CD4-positive, alpha-beta T cell (primary cell): ENCODE measurements at places on chromosomes 13 and 19.

GRCh38 chr13:93709506-93710244 lies 483.1 kb downstream of the GPC6 start:
- DNase-seq = no peak

- no peak for DNase-seq
Measured at GRCh38 chr13:21739771-21740170, 68.9 kb downstream of the FGF9 start.

DNA sequence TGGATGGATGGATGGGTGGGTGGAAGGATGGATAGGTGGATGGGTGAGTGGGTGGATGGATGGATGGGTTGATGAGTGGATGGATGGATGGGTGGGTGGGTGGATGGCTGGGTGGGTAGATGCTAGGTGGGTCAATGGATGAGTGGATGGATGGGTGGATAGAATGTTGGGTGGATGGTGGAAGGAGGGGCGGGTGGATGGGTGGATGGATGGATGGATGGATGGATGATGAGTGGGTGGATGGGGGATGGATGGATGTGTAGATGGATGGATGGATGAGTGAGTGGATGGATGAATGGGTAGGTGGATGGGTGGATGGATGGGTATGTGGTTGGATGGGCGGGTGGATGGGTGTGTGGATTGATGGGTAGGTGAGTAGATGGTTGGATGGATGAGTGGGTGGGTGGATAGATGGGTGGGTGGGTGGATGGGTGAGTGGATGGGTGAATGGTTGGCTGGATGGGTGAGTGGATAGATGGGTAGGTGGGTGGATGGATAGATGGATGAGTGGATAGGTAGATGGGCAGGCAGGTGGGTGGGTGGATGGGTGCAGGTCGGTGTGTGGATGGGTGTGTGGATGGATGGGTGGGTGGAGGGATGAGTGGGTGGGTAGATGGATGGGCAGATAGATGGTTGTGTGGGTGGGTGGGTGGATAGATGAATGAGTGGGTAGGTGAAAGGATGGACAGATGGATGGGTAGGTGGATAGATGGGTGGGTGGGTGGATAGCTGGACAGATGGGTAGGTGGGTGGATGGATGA lies 4.4 kb upstream of the SHC2 start:
- no peak for DNase-seq

DNA sequence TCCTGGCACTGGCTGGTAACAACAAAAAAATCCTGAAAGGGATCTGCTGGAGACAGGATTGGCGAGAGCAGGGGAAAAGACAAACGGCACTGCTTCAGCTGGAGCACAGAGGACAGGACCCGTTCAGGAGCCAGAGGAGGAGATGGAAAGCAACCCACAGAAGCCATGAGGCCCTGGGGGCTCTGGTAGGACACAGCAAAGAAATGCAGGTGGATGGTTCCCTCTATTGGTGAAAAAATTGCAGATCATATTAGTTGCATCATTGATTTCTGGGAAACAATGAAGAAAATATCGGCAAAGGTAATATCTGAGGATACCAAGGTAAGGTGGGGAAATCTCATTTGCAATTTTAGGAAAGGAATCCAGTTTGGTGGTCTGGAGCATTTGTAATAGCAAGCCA lies 25.7 kb upstream of the TPP2 start:
- no peak for DNase-seq

DNA sequence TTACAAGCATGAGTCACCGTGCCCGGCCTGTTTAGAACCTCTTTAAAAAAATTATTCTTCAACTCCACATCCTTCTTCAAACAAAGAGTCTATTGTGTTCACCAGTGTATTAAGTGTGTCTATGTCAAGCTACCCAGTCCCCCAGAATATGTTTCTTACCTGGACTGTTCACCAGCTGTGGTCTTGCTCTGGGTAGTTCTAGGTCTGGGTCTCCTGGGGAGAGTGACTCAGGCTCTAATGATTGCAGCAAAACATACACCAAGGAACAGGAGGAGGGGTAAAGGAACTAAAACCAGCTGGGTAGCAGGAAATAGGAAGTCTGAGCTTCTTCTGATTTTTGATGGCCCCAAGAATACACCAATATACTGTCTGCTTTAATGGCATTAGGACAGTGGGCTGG lies at the start of gene FPR1:
TSS of gene FPR1 (minus strand) at position 224 of the 400 bp plus-strand sequence. CDS start 4,884 bp downstream, outside the sequence.
- DNase-seq = no peak

DNA sequence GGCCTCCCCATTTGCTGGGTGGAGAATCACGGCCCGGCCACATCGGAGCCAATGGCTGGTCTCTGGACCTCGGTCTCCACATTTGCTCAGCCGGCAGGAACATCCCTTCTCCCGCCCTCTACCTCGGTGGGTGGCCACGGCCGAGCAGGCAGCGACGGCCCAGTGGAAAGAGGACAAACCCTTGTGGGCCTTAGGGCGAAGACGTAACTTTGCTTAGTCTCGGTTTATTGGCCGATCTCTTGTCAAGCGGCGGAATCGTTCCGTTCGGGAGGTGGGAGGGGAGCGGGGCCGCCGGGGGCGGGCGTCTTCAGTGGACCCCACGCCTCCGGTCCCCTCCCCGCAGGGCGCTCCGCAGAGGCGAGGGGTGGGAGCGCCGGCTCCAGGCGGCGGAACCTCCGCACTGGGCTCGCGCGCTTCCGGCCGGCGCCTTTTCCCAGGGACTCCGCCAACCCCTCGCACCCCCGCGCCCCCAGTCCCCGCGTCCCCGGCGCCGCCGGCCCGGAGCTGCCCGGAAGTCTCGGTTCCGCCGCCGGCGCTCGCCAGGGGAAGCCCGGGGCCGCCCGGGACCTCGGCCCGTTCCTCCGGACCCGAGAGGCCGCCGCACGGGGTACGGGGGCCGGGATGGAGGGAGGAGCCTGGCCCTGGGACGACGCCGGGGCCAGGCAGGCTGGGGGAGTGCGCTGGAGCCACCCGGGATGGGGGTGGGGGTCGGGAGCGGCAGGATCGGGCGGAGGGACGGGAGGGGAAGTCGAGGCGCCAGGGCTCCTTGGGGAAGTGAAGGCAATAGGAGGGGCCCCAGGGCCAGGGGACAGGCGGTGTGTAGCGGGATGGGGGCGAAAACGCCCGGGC lies at the start of gene ZNF580:
TSS of gene ZNF580 (plus strand) at position 426 of the 849 bp plus-strand sequence. CDS start 1,507 bp downstream, outside the sequence.
- DNase-seq = peak; percentile 68

GRCh38 chr13:110771194-110771593 lies 57.7 kb downstream of the ING1 start:
- DNase-seq = no peak

- no peak for DNase-seq
Measured at GRCh38 chr19:29318581-29318980, 105.6 kb upstream of the UQCRFS1 start.

DNA sequence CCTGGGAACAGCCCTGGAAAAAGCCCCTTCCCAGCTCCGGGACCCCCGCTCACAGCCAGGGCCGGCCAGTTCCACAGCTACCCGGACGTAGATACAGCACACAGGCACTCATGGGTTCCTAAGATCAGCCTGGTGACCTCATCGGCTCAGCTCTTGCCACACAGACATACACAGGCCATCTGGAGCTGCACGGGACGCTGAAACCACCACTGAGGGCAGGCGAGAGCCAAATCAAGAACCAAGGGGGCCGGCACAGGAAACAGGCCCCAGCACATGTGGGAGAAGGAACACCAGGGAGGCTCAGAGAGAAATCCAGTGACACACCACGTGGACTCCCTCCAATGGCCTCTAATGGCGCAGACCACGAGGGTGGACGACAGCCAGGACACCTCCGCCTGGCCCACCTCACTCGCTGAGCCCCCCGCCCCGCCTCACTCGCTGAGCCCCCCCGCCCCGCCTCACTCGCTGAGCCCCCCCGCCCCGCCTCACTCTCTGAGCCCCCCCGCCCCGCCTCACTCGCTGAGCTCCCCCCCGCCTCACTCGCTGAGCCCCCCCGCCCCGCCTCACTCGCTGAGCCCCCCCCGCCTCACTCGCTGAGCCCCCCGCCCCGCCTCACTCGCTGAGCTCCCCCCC lies 69.7 kb upstream of the C13orf46 start:
- no peak for DNase-seq

DNA sequence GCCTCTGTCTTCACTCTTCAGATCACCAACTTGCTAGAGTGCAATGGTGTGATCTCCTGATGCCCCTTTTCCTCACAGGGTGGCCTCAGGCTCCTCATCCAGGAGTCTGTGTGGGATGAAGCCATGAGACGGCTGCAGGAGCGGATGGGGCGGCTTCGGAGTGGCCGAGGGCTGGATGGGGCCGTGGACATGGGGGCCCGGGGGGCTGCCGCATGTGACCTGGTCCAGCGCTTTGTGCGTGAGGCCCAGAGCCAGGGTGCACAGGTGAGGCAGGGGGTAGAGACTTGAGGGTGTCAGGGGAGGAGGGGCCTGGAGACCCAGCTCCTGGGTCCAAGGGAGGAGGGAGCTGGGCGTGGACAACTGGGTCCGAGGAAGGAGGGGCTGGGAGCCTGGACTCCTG lies 9.5 kb downstream of the ALDH16A1 start:
- no peak for DNase-seq

- DNase-seq = no peak
Measured at GRCh38 chr19:35117116-35117515, 1.5 kb downstream of the FXYD3 start.

GRCh38 chr13:28555096-28555495 lies 60.2 kb upstream of the FLT1 start:
- no peak for DNase-seq

DNA sequence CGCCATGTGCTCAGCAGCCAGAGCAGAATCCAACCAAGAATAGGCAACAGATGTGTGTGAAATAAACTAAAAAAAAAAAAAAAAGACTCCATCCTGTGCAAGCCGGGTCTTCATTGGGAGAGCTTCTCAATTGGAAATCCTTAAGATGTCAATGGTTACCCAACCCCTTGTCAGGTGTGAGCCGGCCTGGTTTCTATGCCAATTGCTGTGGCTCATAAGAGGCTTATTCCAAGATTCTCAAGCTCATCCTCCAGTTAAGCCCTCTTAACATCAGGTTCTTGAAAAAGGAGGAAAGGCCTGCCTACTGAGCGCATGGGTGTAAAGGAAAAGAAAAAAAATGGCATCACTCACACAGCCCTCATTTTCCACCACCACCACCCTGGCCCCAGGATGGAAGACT lies 1084.6 kb downstream of the UQCRFS1 start:
- DNase-seq = no peak

- no peak for DNase-seq
Measured at GRCh38 chr19:13573056-13573667, 66.9 kb upstream of the CACNA1A start.

- no peak for DNase-seq
Measured at GRCh38 chr19:57719901-57720519, 7.4 kb downstream of the ZNF671 start.

DNA sequence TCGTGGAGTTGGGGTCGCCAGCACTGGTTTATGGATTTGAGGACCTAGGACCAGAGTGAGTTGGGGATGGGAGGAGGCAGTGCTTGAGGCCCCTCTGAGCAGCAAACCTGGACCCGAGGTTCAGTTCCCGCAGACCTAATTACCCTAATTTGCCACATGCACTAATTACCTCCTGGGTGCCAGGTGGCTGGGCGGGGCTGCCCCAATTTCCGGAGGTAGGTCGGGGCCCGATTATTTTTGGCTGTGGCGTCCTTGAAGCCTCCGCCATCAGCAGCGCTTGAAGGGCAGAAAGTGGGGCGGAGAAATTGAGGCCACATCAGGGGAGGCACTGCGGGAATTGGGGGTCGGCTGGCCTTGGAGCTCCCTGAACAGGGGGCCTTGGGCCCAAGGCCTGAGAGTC lies 5.9 kb upstream of the HOMER3 start:
- no peak for DNase-seq

DNA sequence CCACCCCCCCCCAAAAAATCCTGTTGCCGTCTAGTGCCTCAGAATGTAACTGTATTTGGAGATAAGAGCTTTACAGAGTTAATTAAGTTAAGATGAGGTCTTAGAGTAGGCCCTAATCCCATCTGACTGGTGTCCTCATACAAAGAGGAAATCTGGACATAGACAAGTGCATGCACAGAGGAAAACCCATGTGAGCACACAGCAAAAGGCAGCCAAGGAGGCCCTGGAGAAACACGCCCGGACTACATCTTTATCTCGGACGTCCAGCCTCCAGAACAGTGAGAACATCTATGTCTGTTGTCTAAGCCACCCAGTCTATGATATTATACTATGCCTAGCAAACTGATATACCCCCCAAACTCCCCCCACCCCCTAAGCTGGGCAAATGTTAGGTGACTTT lies 193.8 kb downstream of the KATNAL1 start:
- DNase-seq = no peak

DNA sequence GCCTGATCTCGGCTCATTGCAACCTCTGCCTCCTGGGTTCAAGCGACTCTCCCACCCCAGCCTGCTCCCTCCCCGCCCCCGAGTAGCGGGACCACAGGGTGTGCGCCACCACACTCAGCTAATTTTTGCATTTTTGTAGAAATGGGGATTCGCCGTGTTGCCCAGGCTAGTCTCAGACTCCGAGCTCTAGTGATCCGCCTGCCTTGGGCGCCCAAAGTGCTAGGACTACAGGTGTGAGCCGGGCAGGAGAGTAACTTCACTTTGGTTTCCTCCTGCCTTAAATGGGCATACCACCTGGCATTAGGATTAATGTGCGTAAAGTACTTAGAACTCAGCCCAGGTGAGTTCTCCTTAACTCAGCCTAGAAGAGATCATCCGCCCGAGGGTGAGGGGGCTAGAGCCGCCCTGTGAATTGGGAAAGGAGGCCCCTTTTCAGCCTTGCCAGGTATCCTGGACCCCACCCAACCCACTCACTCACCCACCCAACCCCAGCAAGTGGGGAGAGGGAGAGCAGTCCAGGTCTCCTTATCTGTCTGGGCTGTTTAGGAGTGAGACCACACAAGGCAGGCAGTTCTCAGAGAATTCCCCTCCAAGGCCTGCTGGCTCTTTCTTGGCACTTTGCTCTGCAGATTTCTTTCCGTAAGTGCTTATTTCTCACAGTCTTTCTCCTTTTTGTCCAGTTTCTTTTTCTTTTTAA lies 1.2 kb upstream of the ZFP36 start:
- DNase-seq = no peak

DNA sequence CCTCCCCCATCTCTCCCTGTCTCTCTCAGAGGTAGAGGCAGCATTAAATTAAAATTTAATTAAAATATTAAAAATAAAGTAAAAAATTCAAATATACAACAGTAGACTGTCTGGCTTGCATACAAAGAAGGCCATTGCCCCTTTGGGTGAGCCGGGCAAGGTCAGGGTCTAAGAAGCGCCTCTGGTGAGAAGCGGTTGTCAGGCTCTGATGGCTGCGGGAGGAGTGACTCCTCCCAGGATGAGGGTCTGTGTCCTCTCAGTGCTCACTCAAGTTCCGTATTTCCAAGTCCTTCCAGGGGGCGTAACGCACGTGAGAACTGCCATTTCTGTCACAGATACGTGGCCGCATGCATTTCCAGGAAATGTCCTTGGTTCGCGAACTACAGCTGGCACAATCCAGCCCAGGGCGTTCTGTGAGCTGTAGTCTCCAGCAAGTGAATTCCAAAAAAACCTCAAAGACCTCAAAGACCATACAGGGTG lies 737 bp upstream of the ZNF181 start:
- no peak for DNase-seq

- DNase-seq = no peak
Measured at GRCh38 chr13:84129966-84130365, 247.7 kb upstream of the SLITRK1 start.

DNA sequence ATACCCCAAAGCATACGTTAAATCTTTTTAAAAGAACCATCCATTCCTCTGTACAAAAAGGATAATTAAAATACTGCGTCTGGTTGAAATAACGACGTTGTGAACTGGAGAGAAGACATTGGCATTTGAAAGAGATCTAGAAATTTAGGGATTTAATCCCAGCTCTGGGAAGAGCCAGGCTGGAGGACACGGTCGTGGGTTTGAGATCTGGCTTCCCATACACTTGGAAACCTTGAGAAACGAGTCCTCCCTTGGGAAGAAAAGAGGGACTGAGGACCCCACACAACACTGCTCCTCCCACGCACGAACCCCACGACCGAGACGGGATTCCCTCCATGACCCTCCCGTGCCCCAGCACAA lies 625 bp downstream of the ZNF709 start:
- DNase-seq = no peak

- DNase-seq = no peak
Measured at GRCh38 chr19:38535212-38535611, 82.5 kb downstream of the MAP4K1 start.
